WTC11 (cell line): ENCODE measurements at places on chromosomes 11 and 22. TPM values are rescaled to one million over a fixed set of nuclear protein-coding genes. Genes with fewer than 3 reads are reported as not detected.

DNA sequence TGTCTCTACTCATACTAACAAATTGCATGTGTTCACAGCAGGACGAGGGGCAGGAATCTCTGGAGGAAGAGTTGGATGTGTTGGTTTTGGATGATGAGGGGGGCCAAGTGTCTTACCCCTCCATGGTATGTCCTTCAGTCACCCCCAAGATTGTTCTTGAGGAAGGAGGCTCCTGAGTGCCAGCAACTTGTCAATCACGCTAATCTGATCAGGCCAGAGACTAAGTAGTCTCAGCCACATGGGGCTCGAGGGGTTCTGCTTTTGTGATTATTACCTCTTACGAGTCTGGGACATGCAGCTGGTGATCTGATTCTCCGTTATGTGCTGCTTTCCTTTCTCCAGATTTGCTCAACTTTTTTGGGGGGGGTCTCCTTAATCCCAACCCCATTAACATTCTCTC, 54.3 kb downstream of the CTNND1 start:
- no peak overlapping the region for H3K4me3 ChIP-seq
- H3K27me3 ChIP-seq = no peaks in the 10 kb centered on the region
- H3K27ac ChIP-seq = 0 out of 2 replicates have a peak overlapping the region, but pooled peaks have one; percentile 13
- no peak for DNase-seq

DNA sequence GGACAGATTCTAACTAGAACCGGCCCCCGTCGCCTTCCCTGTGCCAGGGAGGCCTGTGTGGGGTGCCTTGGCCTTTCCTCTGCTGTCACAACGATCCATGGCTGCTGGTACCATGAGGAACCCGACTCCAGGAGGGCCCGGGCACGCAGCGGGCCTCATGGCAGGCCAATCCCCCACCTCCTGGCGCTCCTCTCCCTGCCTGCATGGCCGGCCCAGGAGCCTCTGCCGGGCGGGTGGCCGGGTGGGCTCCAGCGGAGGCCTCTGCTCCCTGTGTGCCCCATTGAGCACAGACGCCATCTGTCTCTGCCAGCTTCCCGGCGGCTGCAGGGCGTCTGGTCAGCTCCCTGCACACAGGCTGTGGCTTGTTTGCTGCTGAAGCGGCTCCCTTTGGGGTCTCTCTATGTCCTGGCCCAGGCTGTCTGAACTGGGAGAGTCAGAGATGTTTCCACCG, 86.5 kb downstream of the MYEOV start:
- H3K36me3 ChIP-seq = no peaks in the 10 kb centered on the region
- no peak for DNase-seq
- H3K27ac ChIP-seq = no peak overlapping the region
- no peak overlapping the region for H3K4me3 ChIP-seq
- H3K27me3 ChIP-seq = no peaks in the 10 kb centered on the region; the same call in 1 of the 2 replicates

- H3K27me3 ChIP-seq = no peaks in the 10 kb centered on the region
- H3K4me1 ChIP-seq = peaks cover 23% of the 10 kb centered on the region
- H3K4me3 ChIP-seq = no peak overlapping the region
- no peak overlapping the region for H3K27ac ChIP-seq
Measured at GRCh38 chr11:123482218-123482617, 52.1 kb downstream of the GRAMD1B start.

DNA sequence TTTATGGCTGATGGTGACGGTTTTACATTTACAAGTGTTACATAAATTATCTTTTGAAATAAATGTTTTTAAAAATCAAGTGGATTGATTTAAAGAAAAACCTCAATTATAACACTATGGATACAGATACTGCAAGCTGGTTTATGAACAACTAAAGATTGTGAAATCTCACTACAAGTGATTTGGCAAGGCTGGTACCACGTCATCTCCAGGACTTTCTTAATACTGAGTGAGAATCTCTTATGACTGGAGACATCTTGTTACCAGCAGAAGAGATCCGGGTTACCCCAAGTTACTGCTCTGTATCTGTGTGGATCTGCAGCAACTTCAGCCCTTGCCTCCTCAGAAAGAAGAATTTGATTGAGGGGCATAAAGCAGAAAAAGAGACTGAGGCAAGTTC, 452.9 kb downstream of the MN1 start:
- no peak overlapping the region for H3K27ac ChIP-seq
- peaks cover 7% of the 10 kb centered on the region; the same call in 1 of the 2 replicates for H3K36me3 ChIP-seq
- DNase-seq = no peak

DNA sequence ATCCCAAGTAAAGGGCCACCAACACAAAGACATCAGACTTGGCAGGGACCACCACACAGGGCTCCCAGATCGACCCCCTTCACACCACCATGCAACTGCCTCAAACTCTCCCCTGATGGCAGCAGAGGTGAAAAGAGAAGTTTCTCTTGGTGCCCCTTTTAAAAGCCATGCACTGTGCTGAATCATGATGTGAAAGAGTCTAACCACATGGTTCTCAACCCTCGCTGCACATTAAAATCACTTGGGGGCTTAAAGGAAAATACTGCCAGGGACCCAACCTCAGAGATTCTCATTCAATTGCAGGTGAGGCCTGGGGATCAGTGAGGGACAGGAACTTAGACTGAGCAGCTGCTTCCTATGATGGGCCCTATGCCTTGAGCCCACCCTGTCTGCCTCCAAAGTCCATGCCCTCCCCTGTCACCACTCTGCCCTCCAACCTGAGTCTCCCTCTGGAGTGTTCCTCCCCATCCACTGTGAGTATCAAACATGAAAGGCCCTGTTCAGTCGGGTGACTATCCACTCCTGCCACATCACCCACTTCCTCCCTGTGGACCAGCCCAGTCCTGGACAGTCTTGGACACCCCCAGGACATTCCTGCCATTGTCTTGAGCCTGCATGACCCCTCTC, 40.8 kb downstream of the PLEKHA7 start:
- peaks cover 18% of the 10 kb centered on the region for H3K4me1 ChIP-seq
- H3K27ac ChIP-seq = no peak overlapping the region
- H3K27me3 ChIP-seq = no peaks in the 10 kb centered on the region
- H3K36me3 ChIP-seq = no peaks in the 10 kb centered on the region

DNA sequence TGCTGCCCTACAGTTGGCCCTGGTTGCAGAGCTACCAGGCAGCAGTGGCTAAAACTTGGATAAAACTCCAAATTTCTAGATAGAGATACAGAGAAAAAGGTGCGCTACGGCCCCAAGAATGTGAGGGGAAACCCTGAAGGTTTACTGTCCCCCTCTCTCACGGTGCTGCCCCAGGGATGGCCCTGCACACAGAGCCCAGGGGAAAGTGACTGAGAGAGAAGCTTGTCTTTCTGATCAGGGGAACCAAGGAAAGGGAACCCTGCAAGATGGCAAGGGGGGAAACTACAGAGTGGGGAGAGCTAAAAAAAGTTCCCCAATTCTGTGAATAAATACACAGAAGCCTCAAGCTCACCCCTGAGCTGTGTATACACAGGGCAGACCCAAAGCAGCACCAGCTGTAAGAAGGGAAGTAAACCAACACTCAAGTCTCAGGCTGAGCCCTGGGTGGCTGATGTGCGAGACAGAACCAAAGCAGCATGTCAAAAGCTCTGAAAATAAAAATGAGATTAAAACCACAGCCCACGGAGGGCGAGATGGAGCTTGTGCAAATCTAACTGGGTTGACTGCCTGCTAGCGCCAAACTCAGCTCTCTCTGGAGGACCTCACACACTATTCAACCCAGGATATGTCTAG, 22.1 kb downstream of the GNB1L start:
- H3K4me3 ChIP-seq = no peak overlapping the region
- no peak for DNase-seq
- H3K4me1 ChIP-seq = no peaks in the 10 kb centered on the region
- peak overlapping the region; percentile 8; the same call in 1 of the 2 replicates for H3K27ac ChIP-seq
- no peaks in the 10 kb centered on the region for H3K36me3 ChIP-seq
- no peaks in the 10 kb centered on the region for H3K27me3 ChIP-seq

DNA sequence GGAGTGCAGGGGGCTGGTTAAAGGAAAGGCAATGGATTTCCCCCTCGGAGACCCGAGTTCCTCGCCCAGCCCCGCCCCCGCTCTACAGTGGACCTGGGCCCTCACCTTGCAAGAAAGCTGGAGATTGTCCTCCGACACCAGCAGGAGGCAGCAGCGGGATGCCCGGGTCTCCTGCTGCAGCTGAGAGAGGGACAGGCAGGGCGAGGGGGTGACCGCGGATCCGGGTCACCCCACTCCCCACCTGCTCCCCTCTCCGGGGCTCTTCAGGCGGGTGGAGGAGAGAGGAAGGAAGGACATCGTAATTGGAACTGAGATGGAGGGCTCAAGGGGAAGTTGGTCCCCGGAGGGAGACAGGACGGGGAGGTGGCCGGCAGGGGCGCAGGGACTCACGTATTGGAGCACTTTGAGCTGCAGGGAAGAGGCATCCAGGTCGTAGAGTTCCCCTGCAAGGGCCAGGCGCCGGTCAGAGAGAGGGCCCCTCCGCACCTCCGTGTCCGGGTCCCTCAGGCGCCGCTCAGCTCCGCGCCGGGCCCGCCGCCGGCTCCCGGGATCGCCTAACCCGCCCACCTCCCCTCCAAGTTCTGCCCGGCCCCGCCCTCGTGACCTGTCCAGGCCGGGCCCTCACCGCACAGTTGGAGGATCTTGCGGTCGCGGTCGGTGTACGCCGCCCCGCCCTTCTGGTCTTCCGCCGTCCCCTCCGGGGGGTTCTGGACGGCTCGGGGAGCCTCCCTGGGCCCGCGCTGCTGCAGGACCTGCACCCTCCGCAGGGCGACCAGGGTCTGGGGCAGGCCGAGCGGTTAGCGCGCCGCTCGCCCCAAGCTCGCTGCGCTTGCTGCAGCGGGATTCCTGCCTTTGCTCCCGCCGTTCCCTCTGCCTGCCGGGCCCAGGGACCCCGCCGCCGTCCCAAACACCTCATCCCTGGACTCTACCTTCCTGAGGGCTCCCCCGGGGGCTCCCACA, 84.1 kb downstream of the PDE2A start:
- H3K36me3 ChIP-seq = no peaks in the 10 kb centered on the region
- H3K27me3 ChIP-seq = peaks cover 88% of the 10 kb centered on the region

DNA sequence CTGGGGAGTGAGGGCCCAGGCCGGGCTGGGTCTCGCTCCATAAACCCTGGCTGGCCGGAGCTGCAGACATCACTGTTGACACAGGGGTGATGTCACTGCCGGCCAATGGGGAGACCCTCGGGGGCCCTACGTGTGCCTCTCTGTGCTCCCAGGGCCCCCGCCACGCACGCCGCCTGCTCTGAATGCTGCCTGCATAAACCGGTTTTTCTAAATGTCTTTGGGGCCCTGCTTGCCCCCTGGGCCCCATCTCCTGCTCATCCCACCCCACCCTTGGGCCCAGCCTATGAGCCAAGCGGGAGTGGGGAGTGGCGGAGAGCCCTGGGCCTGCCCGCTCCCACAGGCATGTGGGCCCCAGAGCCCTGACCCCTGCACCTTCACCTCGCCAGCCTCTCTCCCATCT, 7.7 kb downstream of the H19 start:
- H3K4me1 ChIP-seq = no peaks in the 10 kb centered on the region
- H3K27me3 ChIP-seq = no peaks in the 10 kb centered on the region
- no peak overlapping the region for H3K27ac ChIP-seq
- H3K4me3 ChIP-seq = no peak overlapping the region
- no peaks in the 10 kb centered on the region for H3K36me3 ChIP-seq

GRCh38 chr22:21564411-21564810, 3.1 kb upstream of the UBE2L3 start:
- H3K4me3 ChIP-seq = no peak overlapping the region
- DNase-seq = no peak
- no peaks in the 10 kb centered on the region; the same call in 1 of the 2 replicates for H3K27me3 ChIP-seq
- no peak overlapping the region for H3K27ac ChIP-seq
- H3K36me3 ChIP-seq = no peaks in the 10 kb centered on the region
- peaks cover 10% of the 10 kb centered on the region for H3K4me1 ChIP-seq

GRCh38 chr11:122304973-122305372, 189.0 kb upstream of the BLID start:
- peaks cover 3% of the 10 kb centered on the region for H3K36me3 ChIP-seq
- no peak for DNase-seq
- no peak overlapping the region for H3K27ac ChIP-seq
- peaks cover 64% of the 10 kb centered on the region for H3K4me1 ChIP-seq
- peaks cover 15% of the 10 kb centered on the region for H3K27me3 ChIP-seq
- H3K4me3 ChIP-seq = no peak overlapping the region

DNA sequence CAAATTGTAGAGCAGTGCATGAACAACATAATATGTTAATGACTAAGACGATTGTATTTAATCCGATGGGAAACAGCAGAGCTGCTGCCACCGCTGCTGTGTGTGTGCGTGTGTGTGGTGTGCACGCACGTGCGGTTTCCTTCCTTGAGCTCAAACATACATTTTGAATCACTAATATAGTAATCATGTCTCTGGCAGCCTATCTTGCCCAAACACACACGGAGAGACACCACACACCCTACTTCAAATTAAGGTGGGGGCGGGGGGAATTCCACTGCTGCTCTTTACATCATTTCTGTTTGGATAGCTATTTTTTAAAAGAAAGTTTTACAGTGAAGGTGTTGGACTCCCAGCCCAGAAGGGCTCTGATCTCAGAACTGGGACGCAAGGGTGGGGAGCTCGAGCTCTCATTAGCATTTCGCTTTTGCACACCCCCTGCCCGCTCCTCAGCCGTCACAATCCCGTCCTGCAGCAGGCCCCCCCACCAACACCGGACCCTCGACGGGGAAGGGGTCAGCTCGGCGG, 651 bp upstream of the FAM83F start:
- H3K4me3 ChIP-seq = peak overlapping the region; percentile 24
- peaks cover 49% of the 10 kb centered on the region for H3K4me1 ChIP-seq
- H3K27me3 ChIP-seq = peaks cover 24% of the 10 kb centered on the region
- H3K27ac ChIP-seq = no peak overlapping the region

HEPN1 gene
- total RNA-seq = not detected in 3 replicates

TMPRSS4 gene
- total RNA-seq = 1.1 to 1.4 TPM (median 1.4 TPM) in 3 replicates

TRIM68 gene
- 8.2 to 10.7 TPM (median 8.7 TPM) in 3 replicates for total RNA-seq

WBP2NL gene
- total RNA-seq = not detected in 3 replicates

PIK3C2A gene
- total RNA-seq = 90.1 to 105 TPM (median 97.2 TPM) in 3 replicates

OR52K1 gene
- total RNA-seq = 0.05 to 0.07 TPM in 2 of 3 replicates, not detected in the other

MOGAT2 gene
- 0.09 to 0.11 TPM in 2 of 3 replicates, not detected in the other for total RNA-seq
